ENCODE measurements at places on chromosomes 3 and 15. TPM values are rescaled to one million over a fixed set of nuclear protein-coding genes. Genes with fewer than 3 reads are reported as not detected.

- H3K27ac ChIP-seq = no peak overlapping the region
- no peaks in the 10 kb centered on the region for H3K36me3 ChIP-seq
- H3K4me3 ChIP-seq = no peak overlapping the region
- no peak for DNase-seq
These were observed 284.7 kb upstream of the STT3B start for GRCh38 chr3:31247850-31248562.

DNA sequence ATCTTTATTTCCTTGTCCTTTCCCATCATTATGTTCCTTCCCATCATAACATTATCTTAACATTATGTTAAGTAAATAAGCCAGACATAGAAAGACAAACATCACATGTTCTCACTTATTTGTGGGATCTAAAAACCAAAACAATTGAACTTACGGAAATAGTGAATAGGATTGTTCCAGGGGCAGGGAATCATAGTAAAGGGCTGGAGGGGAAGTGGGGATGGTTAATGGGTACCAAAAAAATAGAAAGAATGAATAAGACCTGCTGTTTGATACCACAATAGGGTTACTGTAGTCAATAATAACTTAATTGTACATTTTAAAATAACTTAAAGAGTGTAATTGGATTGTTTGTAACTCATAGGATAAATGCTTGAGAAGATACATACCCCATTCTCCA, 36.7 kb upstream of the MBNL1 start:
- H3K36me3 ChIP-seq = no peaks in the 10 kb centered on the region
- no peak overlapping the region for H3K4me3 ChIP-seq
- no peaks in the 10 kb centered on the region for H3K27me3 ChIP-seq
- no peak for DNase-seq
- H3K27ac ChIP-seq = no peak overlapping the region
- H3K4me1 ChIP-seq = peaks cover 3% of the 10 kb centered on the region

- H3K27me3 ChIP-seq = no peaks in the 10 kb centered on the region
- no peak for DNase-seq
- no peak overlapping the region for H3K27ac ChIP-seq
- no peak overlapping the region for H3K4me3 ChIP-seq
- no peaks in the 10 kb centered on the region for H3K4me1 ChIP-seq
These were observed 1054.2 kb downstream of the NAALADL2 start for GRCh38 chr3:175913286-175913685.

- no peak for DNase-seq
- H3K27me3 ChIP-seq = no peaks in the 10 kb centered on the region
- peaks cover 17% of the 10 kb centered on the region for H3K36me3 ChIP-seq
- H3K27ac ChIP-seq = no peak overlapping the region
- H3K4me1 ChIP-seq = peaks cover 17% of the 10 kb centered on the region
- H3K4me3 ChIP-seq = peak overlapping the region; percentile 93
These were observed 1.8 kb downstream of the RPS27L start for GRCh38 chr15:63155486-63155885.

DNA sequence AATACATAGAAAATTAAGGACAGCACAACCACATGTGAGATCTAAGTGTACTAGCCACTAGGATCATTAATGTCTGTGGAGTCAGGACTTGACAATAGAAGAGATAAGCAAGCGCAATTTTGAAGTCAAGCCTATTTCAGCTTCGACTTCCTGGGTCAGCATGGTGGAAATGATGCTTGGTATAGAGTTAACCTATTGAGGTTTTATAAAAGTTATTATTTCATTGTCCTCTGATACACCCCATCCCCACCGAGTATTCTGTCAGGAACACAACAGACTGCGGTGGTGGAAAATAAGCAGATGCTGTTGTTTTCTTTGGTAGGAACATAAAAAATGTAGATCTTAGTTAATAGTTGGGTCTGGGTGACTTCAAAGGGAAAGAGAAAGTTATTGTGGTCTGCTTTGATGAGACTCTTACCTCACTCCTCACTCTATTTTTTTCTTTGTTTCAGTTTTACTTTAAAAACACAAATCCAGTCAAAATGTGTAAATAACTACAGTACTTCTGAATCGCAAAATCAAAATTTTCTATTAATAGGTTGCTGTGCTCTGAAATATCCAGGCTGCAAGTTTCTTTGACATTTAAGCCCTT, 82.1 kb downstream of the IL5RA start:
- H3K36me3 ChIP-seq = no peaks in the 10 kb centered on the region
- H3K27ac ChIP-seq = no peak overlapping the region
- H3K4me1 ChIP-seq = no peaks in the 10 kb centered on the region
- H3K27me3 ChIP-seq = peaks cover 2% of the 10 kb centered on the region
- H3K4me3 ChIP-seq = peak overlapping the region; percentile 29

DNA sequence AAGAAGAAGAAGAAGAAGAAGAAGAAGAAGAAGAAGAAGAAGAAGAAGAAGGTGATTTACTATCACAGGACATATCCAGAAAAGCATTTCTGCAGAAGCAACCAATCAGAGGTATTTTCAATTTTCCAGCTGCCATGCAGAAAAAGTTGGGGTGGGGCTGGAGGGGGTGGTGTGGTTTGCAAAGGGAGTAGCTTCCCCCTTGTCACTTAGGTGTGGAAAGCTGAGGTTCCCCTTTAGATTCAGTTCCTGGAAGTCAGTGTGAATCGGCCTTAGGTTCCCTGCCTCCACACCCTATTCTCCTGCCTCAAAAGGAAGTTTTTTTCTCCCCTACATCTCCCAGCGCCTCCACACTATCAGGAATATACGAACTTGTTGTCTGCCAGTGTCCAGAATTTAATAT, 276.7 kb upstream of the ARRDC4 start:
- no peaks in the 10 kb centered on the region for H3K27me3 ChIP-seq
- H3K36me3 ChIP-seq = no peaks in the 10 kb centered on the region
- H3K4me1 ChIP-seq = no peaks in the 10 kb centered on the region
- H3K4me3 ChIP-seq = no peak overlapping the region
- no peak for DNase-seq

DNA sequence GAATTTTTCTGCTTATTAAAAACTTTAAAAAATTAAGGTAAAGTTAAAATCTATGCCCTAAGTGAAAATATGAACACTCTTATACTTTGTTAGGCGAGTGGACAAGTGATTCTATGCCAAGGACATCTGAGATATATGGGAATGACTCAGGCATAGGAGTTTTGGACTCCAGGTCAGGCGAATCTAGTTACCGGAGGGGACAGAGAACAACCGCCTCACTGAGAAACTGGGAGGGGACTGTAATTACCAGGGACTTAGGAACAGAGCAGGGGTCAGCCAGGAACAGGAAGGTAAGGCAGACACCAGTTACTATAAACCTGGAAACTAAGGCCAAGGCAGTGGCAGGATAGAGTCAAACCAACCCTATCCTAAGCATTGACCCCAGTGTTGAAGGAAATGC, 16.8 kb upstream of the ATP1B3 start:
- no peak overlapping the region for H3K4me3 ChIP-seq
- H3K36me3 ChIP-seq = no peaks in the 10 kb centered on the region
- H3K27ac ChIP-seq = no peak overlapping the region
- no peaks in the 10 kb centered on the region for H3K4me1 ChIP-seq

DNA sequence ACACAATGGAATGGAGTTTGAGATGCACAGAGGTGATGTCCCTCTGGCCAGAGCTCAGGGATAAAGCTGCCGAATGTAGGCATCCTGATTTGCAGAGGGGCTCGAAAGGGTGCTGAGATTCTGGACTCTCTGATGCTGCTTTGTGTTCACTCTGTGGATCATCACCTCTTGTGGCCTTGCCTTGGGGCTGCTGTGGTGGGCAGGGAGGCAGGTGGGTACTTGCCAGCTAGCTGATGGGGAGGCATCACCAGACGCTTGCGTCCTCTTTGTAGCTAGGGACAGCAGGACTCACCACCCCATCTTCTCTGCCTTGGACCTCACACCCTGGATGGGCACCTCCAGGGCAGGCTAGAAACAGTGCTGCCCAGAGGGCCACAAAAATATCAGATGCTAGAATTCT, 14.6 kb upstream of the RASGRF1 start:
- no peak overlapping the region for H3K27ac ChIP-seq
- H3K27me3 ChIP-seq = peaks cover 7% of the 10 kb centered on the region
- no peak for DNase-seq
- no peaks in the 10 kb centered on the region for H3K36me3 ChIP-seq

DNA sequence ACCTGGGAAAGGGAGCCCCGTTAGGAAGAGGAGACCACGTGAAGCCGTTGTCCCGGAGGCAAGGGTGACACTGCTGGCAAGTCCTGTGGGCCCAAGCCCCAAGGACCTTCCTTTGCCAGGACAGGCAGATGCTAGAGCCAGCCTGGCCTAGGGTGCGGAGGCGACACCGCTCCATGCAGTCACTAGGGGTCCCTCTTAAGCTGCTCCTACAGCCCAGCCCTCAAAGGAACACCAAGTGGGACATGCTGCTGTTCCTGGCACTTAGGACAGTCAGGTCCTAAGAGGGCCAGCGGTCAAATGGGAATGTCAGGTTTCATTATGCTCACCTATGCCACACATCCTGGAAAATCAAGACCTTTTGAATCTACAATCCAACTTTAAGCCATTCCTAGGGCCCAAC, 59.7 kb downstream of the RPN1 start:
- H3K27ac ChIP-seq = no peak overlapping the region
- no peak overlapping the region for H3K4me3 ChIP-seq
- no peak for DNase-seq
- no peaks in the 10 kb centered on the region for H3K36me3 ChIP-seq
- no peaks in the 10 kb centered on the region for H3K27me3 ChIP-seq

GRCh38 chr3:194632226-194632808, 902 bp downstream of the TMEM44 start:
- no peak overlapping the region for H3K27ac ChIP-seq
- DNase-seq = no peak
- H3K27me3 ChIP-seq = no peaks in the 10 kb centered on the region
- H3K4me3 ChIP-seq = peak overlapping the region; percentile 48

DNA sequence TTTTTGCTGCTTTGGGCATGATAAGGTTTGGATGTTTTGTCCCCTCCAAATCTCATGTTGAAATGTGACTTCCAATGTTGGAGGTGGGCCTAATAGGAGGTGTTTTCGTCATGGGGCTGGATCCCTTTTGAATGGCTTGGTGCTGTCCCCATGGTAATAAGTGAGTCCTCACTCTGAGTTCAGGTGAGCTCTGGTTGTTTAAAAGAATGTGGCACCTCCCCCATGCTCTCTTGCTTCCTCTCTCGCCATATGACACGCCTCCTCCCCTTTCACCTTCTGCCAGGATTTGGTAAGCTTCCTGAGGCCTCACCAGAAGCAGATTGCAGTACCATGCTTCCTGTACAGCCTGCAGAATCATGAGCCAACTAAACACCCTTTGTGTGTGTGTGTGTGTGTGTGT, 255.5 kb downstream of the EPHB1 start:
- no peak for DNase-seq
- H3K4me3 ChIP-seq = no peak overlapping the region

- H3K4me3 ChIP-seq = no peak overlapping the region
- no peaks in the 10 kb centered on the region for H3K27me3 ChIP-seq
- no peak overlapping the region for H3K27ac ChIP-seq
- no peak for DNase-seq
These were observed 903.7 kb downstream of the EPHA3 start for GRCh38 chr3:90011131-90011530.

DNA sequence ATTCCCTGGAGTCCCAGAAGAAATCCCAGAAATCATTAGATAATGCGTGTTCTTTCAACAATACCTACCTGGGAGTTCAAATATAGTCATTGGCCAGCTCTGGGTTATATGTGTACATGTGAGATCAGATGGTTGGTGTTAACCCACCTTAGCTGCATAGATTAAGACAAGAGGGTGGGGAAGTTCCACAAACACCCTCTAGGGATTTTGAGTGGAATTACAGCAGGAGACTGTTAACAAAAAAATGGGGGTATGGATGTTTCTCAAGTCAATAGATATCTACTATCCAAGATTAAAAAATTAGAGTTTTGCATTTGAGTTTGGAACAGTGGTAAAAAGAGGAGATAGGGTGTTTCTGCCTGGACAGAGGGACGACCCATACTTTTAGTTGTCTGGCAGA, 282.5 kb upstream of the CNTN3 start:
- H3K27ac ChIP-seq = no peak overlapping the region
- no peak overlapping the region for H3K4me3 ChIP-seq
- H3K36me3 ChIP-seq = no peaks in the 10 kb centered on the region
- H3K4me1 ChIP-seq = no peaks in the 10 kb centered on the region
- DNase-seq = no peak

- no peaks in the 10 kb centered on the region for H3K36me3 ChIP-seq
- peaks cover 16% of the 10 kb centered on the region for H3K4me1 ChIP-seq
- no peak overlapping the region for H3K27ac ChIP-seq
- H3K4me3 ChIP-seq = peak overlapping the region; percentile 66
- no peak for DNase-seq
These were observed 39.5 kb upstream of the MGA start for GRCh38 chr15:41620536-41621199.

- peaks cover 8% of the 10 kb centered on the region for H3K27me3 ChIP-seq
- H3K27ac ChIP-seq = no peak overlapping the region
- DNase-seq = no peak
These were observed 110.3 kb downstream of the MYLK start for GRCh38 chr3:123773681-123774431.

GRCh38 chr3:43522727-43523362, 99.0 kb downstream of the ANO10 start:
- no peaks in the 10 kb centered on the region for H3K36me3 ChIP-seq
- H3K27ac ChIP-seq = no peak overlapping the region
- H3K4me1 ChIP-seq = no peaks in the 10 kb centered on the region
- DNase-seq = no peak

DNA sequence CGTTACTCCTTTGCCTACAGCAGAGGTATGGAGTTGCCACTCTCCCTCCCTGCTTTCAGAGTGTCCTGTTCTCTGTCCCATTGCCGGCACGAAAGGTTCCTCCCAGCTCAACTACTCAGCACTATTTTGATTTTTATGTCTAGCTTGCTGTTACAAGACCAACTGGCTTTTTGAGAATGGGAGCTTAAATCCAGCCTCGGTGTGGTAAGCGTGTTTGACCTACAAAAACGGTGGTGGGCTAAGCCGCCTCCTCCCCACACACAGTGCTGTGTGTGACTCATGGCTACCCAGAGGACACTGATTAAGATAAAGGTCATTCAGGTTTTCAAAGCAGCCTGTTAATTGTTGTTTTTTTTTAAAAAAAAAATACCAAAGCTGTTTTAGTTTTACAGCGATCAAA, 64.5 kb downstream of the LRTM1 start:
- no peaks in the 10 kb centered on the region for H3K27me3 ChIP-seq
- no peaks in the 10 kb centered on the region for H3K36me3 ChIP-seq
- no peaks in the 10 kb centered on the region for H3K4me1 ChIP-seq
- no peak for DNase-seq

- H3K4me3 ChIP-seq = no peak overlapping the region
- H3K4me1 ChIP-seq = no peaks in the 10 kb centered on the region
These were observed 15.0 kb downstream of the EPHB1 start for GRCh38 chr3:134810052-134810435.

Gene FSIP1
- 0.25 TPM for total RNA-seq

Gene STRIT1
- not detected for total RNA-seq

Gene TBL1XR1
- 146 TPM for total RNA-seq

Gene NAA50
- 70.2 TPM for total RNA-seq

Gene HTR3E
- not detected for total RNA-seq

Gene TIPIN
- total RNA-seq = 6.0 TPM

Gene SOX14
- not detected for total RNA-seq

Gene CFAP20DC
- 0.32 TPM for total RNA-seq

Data from CD4-positive, CD25-positive, alpha-beta regulatory T cell (primary cell).